Naive thymus-derived CD8-positive, alpha-beta T cell (primary cell): ENCODE measurements at places on chromosomes 11 and 22.

- no peak for DNase-seq
These were observed 1.5 kb upstream of the SLC16A8 start for GRCh38 chr22:38085501-38085900.

GRCh38 chr11:18295316-18295715 is 26.6 kb downstream of the HPS5 start:
- DNase-seq: no peak

- DNase-seq: no peak
These were observed 689 bp upstream of the TMEM126A start for GRCh38 chr11:85647078-85647477.

GRCh38 chr11:61593151-61593550 is 12.3 kb upstream of the SYT7 start:
- no peak for DNase-seq

GRCh38 chr11:20483931-20484330 is 96.4 kb downstream of the PRMT3 start:
- DNase-seq: no peak

DNA sequence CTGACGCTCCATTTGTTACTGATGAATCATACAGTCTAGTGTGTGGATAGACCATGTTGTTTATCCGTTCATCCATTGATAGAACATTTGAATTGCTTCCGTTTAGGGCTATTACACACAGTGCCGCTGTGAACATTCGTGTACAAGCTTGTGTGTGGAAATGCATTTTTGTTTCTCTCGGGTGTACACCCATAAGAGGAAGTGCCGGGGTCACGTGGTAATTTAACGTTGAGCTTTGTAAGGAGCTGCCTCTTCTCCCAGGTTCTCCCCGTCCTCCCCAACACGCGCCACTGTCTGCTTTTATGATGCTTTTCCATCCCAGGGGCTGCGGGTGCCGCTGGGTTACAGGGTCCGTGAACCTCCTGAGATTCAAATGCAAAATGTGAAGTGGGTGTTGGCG is 142.3 kb downstream of the IGLL1 start:
- no peak for DNase-seq

- no peak for DNase-seq
These were observed 39.5 kb upstream of the SLC1A2 start for GRCh38 chr11:35458846-35459245.

GRCh38 chr11:130052567-130052966 is 17.1 kb upstream of the APLP2 start:
- DNase-seq: no peak

- DNase-seq: peak; percentile 52
These were observed 10.6 kb upstream of the RELT start for GRCh38 chr11:73365352-73366264.

DNA sequence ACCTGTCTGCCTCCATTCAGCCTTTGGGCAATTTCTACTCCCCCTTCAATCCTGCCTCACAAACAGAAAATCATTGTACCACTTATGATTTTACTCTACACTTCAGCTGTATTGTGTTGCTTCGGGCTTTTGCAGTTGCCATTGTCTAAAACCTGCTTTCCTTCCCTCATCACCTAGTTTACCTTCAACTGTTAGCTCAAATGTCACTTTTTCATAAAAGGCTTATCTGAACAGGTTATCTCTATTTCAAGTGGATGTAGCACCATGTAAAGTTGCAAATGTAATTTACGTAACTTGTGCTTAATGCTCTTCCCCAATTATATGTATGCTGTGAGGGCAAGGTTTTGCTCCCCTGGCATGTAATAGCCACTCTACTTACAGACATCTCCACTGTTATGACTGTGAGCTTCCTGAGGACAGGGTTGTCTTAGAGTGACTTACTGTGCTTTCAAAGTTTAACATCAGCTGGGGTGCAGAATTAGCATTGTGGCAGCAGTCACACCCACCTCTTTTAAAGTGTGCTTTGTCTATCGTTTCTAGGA is 5.4 kb downstream of the RPS25 start:
- DNase-seq: no peak

DNA sequence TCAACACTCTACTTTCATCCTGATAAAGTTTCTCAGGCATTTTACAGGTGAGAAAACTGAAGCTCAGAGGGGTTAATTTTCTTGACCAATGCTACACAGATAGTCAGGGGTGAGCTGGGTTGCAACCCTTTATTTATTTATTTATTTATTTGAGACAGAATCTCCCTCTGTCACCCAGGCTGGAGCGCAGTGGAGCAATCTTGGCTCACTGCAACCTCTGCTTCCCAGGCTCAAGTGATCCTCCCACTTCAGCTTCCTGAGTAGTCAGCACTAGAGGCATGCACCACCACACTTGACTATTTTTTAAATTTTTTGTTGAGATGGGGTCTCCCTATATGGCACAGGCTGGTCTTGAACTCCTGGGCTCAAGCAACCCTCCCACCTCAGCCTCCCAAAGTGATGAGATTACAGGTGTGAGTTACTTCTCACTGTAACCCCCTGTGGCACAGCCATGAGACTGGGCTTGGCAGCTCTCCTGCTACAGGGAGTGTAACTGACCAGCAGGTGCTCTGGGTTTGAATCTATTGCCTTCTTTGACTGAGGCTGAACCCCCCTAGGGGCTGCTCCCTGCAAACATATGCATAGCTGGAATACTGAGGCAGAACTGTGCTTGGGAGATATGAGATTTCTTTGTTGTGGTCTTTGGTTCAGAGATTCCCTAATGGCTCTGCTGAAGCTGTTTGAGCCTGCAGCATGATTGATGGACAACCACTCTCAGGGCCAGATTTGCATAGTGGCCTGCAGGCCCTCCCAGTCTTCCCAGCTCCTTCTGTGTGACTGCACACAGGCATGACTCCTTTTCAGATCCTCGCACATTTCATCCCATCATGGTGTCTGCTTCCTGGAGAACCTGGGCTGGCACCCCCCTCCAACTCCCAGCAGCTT is 6.1 kb downstream of the C11orf96 start:
- no peak for DNase-seq

- no peak for DNase-seq
These were observed 15.6 kb downstream of the CXCR5 start for GRCh38 chr11:118899296-118899688.

GRCh38 chr11:57283231-57283990 is 41.3 kb downstream of the TNKS1BP1 start:
- no peak for DNase-seq

DNA sequence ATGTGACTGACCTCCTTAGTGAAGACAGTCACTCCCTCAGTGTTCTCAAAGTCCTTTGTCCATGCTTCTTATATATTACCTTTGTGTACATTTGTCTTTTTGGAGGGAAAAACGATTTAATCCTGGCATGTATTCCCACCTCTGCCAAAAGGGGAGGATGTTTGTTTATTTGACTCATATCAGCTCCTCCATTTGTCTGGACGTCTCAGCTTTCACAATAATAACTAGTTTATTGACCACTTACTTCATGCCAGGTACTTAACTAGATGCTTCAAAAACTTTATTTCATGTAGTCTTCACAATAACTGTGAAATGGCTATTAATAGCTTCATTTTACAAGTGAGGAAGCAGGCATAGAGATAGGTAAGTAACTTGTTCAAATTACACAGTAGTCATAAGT is 5.3 kb downstream of the TBCEL start:
- no peak for DNase-seq

- no peak for DNase-seq
These were observed 66.2 kb upstream of the POU2AF2 start for GRCh38 chr11:111179184-111179910.

DNA sequence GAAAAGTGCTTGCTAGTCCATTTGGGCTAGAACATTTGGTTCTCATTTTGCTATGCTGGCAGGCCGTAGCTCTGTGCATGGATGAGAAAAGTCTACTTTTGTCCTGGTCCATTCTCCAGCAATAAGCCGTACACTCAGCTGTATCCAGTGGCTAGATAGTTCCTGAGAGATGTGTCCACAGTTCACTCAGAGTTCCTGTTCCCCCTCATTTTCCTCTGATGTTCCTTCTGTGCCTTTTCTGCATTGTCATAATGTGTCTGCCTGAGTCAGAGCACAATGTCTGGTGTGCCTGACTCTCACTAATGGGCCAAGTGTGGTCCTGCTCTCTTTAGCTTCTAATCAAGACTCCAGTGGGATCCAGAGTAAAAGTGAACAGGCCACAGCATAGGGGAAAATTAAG is 215.7 kb upstream of the CTSC start:
- DNase-seq: no peak

- DNase-seq: no peak
These were observed 2.2 kb downstream of the MADD start for GRCh38 chr11:47271961-47272661.

- DNase-seq: no peak
These were observed 146.8 kb downstream of the KIRREL3 start for GRCh38 chr11:126853732-126854131.
